ENCODE measurements at places on chromosomes 6 and 20. TPM values are rescaled to one million over a fixed set of nuclear protein-coding genes. Genes with fewer than 3 reads are reported as not detected.

The TAGAP gene
- 2.0 TPM for total RNA-seq

The DLGAP4 gene
- total RNA-seq, result 46.4 TPM

The CASS4 gene
- 0.51 TPM for total RNA-seq

The LHFPL5 gene
- total RNA-seq, result not detected

The PCMTD2 gene
- total RNA-seq, result 101 TPM

The KAT14 gene
- total RNA-seq, result 13.4 TPM

The C20orf144 gene
- not detected for total RNA-seq

The RBPJL gene
- not detected for total RNA-seq

The SLC22A1 gene
- not detected for total RNA-seq

The GSTA2 gene
- not detected for total RNA-seq

The RBM24 gene
- 196 TPM for total RNA-seq

The MACROD2 gene
- 2.3 TPM for total RNA-seq

The MCHR2 gene
- not detected for total RNA-seq

The NHLRC1 gene
- 2.2 TPM for total RNA-seq

The MOG gene
- 2.4 TPM for total RNA-seq

The LY6G6C gene
- not detected for total RNA-seq

The OR2H1 gene
- total RNA-seq, result not detected

The BPI gene
- 0.20 TPM for total RNA-seq

The CTAGE9 gene
- not detected for total RNA-seq

The NKAPL gene
- 6.1 TPM for total RNA-seq

The C6orf52 gene
- 0.63 TPM for total RNA-seq

The EPPIN gene
- total RNA-seq, result not detected

The MUC21 gene
- total RNA-seq, result not detected

The ANGPT4 gene
- total RNA-seq, result 0.12 TPM

The TENT5A gene
- 36.5 TPM for total RNA-seq

The SMOC2 gene
- 16.0 TPM for total RNA-seq

The SLC12A5 gene
- total RNA-seq, result 2.2 TPM

The RRAGD gene
- 109 TPM for total RNA-seq

The VIP gene
- not detected for total RNA-seq

The SLC22A3 gene
- total RNA-seq, result 1.1 TPM

The PYGB gene
- 209 TPM for total RNA-seq

The CFAP61 gene
- 0.74 TPM for total RNA-seq

The SULF2 gene
- 28.4 TPM for total RNA-seq

The FAM209B gene
- total RNA-seq, result not detected

The LRFN2 gene
- not detected for total RNA-seq

The ZNF391 gene
- 2.0 TPM for total RNA-seq

The HEBP2 gene
- 86.5 TPM for total RNA-seq

The TPD52L1 gene
- total RNA-seq, result 21.4 TPM

The PTCRA gene
- not detected for total RNA-seq

The CCDC170 gene
- total RNA-seq, result 1.4 TPM

The SPEF1 gene
- not detected for total RNA-seq

The SPATS1 gene
- not detected for total RNA-seq

The EEF1A2 gene
- 936 TPM for total RNA-seq

The RNF146 gene
- 50.8 TPM for total RNA-seq

The EDN1 gene
- total RNA-seq, result 1.8 TPM

The GHRH gene
- total RNA-seq, result 11.3 TPM

The FLRT3 gene
- 0.29 TPM for total RNA-seq

The FRK gene
- 5.8 TPM for total RNA-seq

The CD83 gene
- total RNA-seq, result 2.5 TPM

All from right cardiac atrium (tissue), 5 donors.